ENCODE measurements at places on chromosomes 1 and 21.

GRCh38 chr1:159448181-159448580 lies 8.7 kb downstream of the OR10J1 start:
- no peak for DNase-seq

GRCh38 chr1:119771016-119771415 lies 2.3 kb upstream of the HMGCS2 start:
- no peak for DNase-seq

DNA sequence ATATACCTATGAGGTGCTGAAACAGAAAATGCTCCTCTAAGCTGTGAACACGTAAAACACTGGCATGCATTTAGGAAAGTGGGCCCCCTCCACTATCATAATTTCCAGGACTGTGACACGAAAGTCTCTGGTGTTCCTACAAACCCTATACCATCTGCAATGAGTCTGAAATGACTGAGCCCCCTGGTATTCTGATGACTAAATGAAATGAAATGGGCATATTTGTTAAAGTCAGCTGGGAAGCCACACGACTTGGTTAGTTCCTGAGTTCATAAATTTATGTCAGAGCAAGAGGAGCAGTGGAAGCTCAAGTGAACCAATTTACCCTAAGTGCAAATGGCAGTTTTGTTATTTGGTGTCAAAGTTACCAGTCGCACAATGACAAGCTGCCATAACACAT lies 182.3 kb downstream of the KCTD3 start:
- no peak for DNase-seq

DNA sequence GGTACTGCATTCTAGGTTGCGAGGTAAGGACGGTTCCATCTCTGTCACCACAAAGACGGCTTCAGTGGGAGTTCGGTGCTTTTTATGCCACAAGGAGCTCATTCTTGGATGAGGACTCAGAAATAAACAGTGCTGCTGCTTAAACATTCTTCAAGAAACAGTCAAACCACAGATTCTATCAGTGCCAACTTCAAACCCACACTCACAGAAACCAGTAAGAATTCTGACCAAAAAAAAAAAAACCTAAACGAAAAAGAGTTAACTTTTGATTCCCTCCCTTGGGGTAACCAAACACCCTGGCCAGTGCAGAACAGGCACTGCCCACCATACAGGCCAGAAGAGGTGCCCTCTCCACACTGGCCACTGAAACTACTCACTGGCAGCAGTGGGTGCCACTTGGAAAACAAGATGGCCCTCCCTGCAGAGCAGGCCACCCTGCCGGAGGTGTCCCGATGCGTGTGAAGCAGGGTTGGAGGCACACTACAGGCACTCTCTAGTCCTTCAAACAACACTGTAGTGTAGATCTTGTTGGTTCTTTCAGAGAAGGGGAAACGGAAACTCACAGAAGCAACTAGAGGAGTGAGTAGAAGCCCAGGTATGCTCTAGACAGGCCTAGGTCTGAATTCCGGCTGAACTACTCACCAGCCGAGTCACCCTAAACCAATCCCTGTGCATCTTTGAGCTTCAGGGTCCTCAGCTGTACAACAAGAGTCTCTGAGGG lies 87.3 kb upstream of the TLR5 start:
- DNase-seq = no peak

GRCh38 chr1:240613356-240614142 lies 1.6 kb upstream of the GREM2 start:
- DNase-seq = no peak

- DNase-seq = no peak
Observed at GRCh38 chr21:15943009-15943666, 213.4 kb downstream of the USP25 start.

GRCh38 chr1:7229186-7229585 lies 443.9 kb downstream of the CAMTA1 start:
- DNase-seq = no peak

GRCh38 chr1:66349242-66349641 lies 184.7 kb upstream of the SGIP1 start:
- no peak for DNase-seq

- no peak for DNase-seq
Observed at GRCh38 chr1:205979301-205979700, 23.9 kb downstream of the RAB7B start.

- no peak for DNase-seq
Observed at GRCh38 chr1:160377585-160378206, 10.8 kb downstream of the NHLH1 start.

- DNase-seq = no peak
Observed at GRCh38 chr1:232440325-232441035, 189.5 kb downstream of the SIPA1L2 start.

- DNase-seq = no peak
Observed at GRCh38 chr1:29239142-29239541, 2.8 kb downstream of the PTPRU start.

GRCh38 chr1:79283451-79283850 lies 276.9 kb upstream of the ADGRL4 start:
- DNase-seq = no peak

- DNase-seq = no peak
Observed at GRCh38 chr1:54728027-54728426, 12.4 kb downstream of the TTC4 start.

DNA sequence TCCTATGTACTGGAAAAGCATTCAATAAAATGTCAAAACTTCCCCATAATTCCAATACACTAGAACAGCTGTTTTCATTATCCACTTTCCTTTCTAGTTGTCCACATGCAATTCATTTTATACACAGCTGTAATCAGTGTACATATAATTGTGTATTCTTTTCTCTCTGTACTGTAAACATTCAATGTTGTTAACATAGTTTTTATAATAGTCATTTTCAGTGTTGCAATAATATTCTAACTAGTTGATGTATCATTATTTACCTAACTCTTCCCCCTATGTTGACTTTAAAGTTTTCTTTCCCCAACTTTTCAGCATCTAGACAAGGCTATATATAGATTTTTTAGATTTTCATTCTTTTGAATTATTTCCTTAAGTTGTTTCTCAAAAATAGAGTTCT lies 44.4 kb downstream of the DIPK1A start:
- no peak for DNase-seq

- DNase-seq = no peak
Observed at GRCh38 chr1:26016953-26017545, 4.5 kb upstream of the EXTL1 start.

- DNase-seq = no peak
Observed at GRCh38 chr1:5265438-5266075, 611.1 kb downstream of the AJAP1 start.
